ENCODE measurements at places on chromosomes 12 and 14.

DNA sequence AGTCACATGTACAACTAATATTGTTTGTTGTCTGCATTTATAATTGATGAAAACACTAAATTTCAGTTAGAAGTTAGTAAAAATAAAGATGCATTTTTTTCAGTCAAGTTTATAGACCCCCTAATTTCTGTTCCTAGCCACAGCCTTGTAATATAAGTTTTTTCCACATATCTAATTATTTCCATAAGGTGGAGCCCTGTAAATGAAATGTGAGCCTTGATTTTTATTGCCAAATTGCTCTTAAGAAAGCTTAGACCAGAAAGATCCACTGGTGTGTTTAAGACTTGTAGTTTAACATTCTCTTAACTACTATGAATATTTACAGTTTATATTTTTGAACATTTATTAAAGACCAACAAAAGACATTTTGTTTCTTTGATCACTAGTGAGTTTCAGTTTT is 322.1 kb upstream of the RGS6 start:
- DNase-seq: no peak

DNA sequence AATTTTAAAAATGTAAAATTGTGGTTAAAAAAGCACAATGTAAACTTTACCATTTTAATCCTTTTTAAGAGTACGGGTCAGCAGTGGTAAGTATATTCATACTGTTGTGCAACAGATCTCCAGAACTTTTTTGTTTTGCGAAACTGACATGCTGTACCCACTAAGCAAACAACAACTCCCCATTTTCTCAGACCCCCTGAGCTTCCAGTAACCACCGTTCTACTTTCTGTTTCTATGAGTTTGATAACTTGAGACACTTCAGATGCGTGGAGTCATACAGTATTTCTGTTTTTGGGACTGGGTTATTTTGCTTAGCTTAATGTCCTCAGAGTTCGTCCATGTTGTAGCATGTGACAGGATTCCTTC is 38.0 kb downstream of the CHST11 start:
- DNase-seq: no peak

- no peak for DNase-seq
These were observed 147.4 kb upstream of the EGLN3 start for GRCh38 chr14:34098045-34098984.

DNA sequence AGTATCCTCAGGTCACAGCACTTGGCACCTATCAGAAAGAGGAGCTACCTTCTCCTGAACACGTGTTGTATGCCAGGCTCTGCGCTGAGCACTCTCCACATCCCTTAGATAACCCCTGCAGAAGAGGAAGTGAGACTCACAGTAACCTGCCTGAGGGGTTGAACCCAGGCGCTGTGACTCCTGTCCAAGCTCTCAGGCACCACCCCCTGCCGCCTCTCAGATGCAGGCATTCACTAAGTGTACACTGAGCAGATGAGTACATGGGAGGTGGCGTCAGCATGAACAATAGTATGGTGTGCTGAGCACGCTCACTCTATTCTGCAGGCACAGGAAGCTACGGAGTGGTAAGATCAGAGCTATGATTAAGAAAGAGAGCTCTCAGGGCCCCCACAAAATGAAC is 21.0 kb upstream of the RIC8B start:
- DNase-seq: no peak

DNA sequence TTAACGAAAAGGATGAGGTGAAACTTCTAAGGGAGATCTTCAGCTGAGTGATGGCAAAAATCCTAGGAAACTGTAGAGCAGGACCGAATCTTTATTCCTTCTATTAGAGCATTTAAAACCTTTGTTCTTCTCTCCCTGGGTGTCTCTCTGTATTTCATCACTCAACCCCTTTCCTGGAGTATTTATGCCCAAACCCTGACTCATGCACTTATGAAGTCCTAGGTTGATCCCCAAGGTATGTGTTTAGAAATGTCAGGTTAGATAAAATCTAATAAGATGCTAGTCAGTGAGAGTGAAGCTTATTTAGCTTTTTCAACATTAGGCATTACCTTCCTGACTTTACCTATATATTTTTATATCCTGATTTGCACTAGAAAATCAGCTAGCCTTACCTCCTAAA is 239.8 kb upstream of the NPAS3 start:
- DNase-seq: no peak

DNA sequence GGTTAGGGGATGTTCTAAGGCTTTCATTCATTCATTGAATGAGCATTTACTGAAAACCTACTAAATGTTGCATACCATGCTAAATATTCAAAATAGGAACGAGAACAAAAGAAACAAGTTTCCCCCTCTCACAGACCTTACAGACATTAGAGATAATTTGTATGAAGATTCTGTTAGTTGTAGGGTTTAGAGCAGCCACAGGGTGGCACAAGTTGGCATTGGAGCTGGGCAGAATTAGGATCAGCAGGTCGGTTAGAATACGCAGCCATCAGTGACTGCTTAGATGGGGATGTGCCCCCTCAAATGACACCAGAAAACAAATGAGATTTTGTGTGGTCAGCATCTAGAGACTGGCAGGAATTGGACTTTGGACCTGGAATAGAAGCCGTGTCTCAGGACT is 166.3 kb upstream of the DAAM1 start:
- no peak for DNase-seq

GRCh38 chr14:76950055-76951020 is 78.2 kb downstream of the IRF2BPL start:
- no peak for DNase-seq

DNA sequence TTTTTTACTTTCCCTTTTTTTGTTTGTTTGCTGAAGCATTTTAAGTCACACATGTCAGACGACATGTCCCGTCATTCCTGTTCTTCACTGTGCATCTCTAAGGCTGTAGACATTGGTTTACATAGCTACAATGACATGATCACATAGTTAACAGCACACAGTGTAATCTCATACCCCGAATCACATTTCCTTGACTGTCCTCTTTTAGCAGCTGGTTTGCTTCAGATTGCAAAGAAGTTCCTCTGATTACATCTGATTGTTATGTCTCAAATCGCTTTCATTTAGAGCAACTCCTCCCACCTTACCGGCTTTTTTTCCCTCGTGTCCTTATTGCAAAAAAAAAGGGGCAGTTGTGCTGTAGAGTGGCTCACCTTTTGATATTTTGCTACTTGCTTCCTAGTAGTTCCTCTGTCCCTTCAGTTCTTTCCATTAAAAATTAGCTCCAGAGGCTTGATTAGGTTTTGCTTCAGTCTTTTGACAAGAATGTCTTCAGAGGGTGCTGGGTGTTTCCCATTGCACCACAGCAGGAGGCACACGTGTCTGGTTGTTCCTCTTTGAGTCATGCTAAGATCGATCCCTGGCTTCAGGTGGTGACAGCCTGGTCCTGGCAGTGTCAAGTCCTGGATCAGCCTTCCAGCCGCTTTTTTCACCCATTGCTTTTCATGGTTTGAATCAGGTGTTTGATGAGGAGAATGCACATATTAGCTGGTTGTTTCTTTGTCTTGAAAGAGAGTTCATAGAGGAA is 35.0 kb downstream of the ZNF664 start:
- no peak for DNase-seq

Data from stimulated activated CD8-positive, alpha-beta memory T cell treated with anti-CD3 and anti-CD28 coated beads, Interleukin-4, amount 100 ng/mL, for 4 hours (primary cell).